ENCODE measurements at places on chromosomes 3 and 15.
A peak's percentile ranks its signal among the peaks of the same experiment; 100 is the strongest.

GRCh38 chr3:55085231-55085630 is 157.4 kb upstream of the LRTM1 start:
- DNase-seq: no peak

GRCh38 chr3:177201700-177202397 is 4.6 kb upstream of the TBL1XR1 start:
- no peak for DNase-seq

- DNase-seq: no peak
Observed at GRCh38 chr3:164235289-164236028, 842.8 kb downstream of the SI start.

- DNase-seq: no peak
Observed at GRCh38 chr3:128420720-128421438, 45.8 kb downstream of the DNAJB8 start.

DNA sequence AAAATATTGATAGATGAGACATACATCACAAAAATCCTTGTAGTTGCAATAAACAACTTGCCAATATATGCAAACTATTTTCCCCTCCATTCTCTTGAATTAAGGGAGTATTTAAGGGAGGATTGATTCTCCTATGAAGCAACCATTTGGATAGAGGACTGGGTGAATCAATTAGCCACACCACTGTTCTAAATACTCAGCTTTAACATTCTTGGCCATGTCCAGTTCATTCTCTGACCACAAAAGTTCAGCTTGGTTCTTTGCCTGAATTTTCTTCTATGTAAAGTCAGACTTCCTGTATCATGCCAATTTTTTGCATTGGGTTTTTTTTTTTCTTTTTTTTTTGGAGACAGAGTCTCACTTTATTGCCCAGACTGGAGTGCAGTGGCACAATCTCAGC is 15.8 kb upstream of the SEC11A start:
- DNase-seq: no peak

- no peak for DNase-seq
Observed at GRCh38 chr15:48761393-48762158, 49.3 kb downstream of the CEP152 start.

GRCh38 chr3:192929146-192929545 is 11.5 kb upstream of the MB21D2 start:
- no peak for DNase-seq

DNA sequence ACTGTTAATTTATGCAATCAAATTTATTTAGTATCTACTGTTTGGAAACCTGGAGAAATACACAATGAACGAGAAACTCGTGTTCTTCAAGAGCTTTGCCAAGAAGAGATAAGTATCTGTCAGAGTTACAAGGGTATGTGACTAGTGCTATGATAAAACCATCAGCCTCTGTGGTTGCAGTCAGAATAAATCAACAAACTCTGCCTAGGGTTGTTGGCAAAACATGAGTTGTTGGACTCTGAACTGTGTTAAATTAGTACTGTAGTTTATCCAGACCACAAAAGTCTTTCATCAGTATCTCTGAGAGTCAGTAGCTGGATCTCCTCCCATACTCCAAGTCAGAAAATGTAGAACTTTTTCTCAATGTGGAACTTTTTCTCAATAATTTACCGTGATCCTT is 918.4 kb downstream of the NAALADL2 start:
- DNase-seq: no peak

DNA sequence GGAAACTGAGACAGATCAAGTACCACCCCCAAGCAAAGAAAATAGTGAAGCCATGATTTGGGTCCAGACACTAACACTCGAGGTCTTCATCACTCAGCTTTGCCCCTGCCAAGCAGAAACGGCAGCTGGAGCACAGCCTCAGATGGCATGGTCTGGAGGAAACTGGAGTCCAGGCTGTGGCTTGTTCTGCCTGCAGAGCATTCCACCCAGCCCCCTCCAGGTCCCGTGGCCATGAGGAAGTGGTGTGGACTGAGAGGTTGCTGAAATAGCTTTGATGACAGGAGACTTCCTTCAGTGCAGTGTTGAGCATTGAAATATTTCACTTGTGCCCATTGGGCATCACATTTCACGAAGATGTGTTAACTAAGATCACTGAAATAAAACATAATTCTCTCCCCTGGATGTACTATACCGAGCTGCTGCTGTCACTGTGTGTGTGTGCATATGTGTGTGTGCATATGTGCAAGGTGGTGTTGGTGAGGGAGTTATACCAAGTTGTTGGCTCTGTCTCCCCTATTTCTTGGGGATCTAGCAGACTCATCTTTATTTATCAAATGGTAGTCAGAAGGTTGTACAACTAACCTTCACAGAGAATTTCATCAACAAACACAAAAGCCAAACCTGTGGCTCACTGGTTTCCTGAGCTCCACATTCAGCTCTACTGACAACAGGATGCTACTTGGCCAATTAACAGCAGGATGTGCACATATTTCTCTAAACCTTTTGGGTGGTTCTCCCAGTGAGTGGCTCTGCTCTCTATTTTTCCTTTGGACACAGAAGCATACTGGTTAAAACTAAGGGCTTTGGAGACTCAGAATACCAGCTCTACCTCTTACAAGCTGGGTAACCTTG is 660.1 kb upstream of the CFAP20DC start:
- no peak for DNase-seq

GRCh38 chr3:31790193-31791089 is 190.6 kb downstream of the OSBPL10 start:
- DNase-seq: no peak

GRCh38 chr3:149186219-149186618 is 35.4 kb downstream of the CP start:
- DNase-seq: no peak

DNA sequence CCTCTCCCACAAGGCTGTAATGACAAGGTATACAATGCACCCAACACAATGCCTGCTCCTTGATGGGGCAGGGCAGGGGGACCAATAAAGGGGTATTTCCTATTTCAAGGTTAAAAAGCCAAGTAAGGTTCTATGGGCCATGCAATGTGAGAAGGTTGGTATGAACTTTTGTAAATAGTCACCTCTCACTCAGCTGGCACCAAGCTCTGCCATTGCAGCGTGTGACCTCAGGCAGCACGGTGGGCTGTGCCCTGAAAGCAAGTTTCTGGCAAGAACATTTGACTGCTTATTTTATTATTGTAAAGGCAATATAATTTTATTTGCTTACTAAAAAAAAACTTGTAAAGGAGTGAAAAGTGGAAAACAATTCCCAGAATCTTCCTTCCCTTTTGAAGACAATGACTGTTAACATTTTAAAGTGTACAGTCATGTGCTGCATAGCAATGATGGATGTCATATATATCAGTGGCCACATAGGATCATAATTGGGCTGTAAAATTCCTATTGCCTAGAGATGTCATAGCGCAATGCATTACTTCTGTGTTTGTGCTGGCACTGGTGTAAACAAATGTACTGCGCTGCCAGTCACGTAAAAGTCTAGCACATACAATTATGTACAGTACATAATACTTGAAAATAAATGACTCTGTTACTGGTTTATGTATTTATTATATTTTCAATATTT is 167.3 kb upstream of the RORA start:
- DNase-seq: no peak

- DNase-seq: no peak
Observed at GRCh38 chr3:162052636-162053035, 556.0 kb downstream of the OTOL1 start.

- DNase-seq: no peak
Observed at GRCh38 chr15:74832826-74833225, 6.4 kb downstream of the CPLX3 start.

DNA sequence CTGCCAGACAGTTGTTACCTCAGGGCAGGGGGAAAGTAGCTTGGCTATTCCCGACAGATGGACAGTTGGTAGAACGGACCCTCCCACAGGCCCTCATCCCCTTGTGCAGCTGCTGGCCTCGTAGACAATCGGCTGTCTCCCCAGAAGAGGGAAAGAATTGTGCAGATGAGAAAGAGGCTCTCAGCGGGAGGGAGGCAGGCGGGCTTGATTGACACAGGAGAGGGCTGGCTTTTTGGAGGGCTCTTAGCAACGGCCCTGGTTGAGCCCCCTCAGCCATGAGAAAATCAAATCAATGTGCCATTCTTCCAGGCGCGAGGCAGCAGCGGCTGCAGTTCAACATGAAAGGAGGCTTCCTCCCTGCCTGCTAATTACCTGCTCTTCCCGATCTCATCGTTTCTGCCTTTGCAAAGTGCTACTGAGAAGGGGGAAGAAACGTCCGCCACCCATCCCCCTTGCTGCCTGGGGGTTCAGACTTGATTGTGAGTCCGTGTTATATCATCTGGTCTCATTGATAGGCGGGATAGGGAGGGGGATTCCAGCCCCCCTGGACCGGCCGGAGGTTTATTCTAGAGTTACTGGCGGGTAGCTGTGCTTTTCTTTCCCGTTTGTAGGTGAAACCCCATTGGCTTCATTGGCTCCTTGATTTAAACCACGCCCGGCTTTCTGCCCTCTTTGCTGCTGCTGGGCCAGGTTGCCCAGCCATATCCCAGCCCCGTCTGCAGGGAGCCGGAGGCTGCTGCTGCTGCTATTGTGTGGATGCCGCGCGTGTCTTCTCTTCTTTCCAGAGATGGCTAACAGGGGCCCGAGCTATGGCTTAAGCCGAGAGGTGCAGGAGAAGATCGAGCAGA is at the start of gene TAGLN3:
TSS of gene TAGLN3 (plus strand) at position 287 of the 848 bp plus-strand sequence. CDS start at position 788, 501 bp downstream.
- DNase-seq: peak; percentile 87

GRCh38 chr3:5267889-5268288 is 80.4 kb downstream of the EDEM1 start:
- no peak for DNase-seq

GRCh38 chr3:144529566-144529965 is 557.9 kb downstream of the DIPK2A start:
- no peak for DNase-seq

- no peak for DNase-seq
Observed at GRCh38 chr3:39990532-39990931, 181.1 kb downstream of the MYRIP start.

DNA sequence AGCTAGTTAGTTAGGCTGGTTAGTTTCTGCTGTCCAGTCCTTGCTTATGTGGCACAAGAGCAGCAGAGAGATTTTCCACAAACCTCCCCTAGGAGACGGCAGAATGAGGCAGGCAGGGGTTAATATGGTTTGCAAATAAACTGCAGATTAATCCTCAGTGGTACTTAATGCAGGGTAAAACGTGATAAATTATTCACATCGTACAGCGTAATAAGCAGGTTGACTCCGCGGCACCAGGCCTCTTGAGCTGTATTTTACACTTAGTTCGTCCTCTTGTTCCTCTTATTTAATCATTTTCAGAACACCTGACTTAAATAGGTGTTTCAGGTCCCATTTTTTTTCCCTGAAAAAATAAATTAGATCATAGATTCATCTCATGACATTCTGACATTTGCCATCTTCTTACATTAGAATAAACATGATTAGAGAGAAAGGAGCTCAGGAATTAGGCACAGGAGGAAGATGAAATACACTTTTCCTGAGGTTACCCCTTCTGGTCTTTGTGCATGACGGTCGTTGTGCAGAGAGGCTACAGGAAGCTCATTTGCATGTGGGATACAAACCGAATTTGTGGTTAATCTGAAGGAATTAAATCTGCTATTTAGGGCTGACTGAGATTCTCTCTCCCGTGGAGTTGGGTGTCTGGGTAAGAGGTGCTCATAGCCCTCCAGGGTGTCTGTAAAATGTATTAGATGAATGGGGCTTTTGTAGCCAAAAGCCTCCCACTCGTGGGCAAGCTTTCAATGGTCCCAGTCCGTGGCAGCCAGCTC is 27.1 kb upstream of the VPS8 start:
- no peak for DNase-seq

- no peak for DNase-seq
Observed at GRCh38 chr15:42354824-42355223, 4.5 kb upstream of the CAPN3 start.

DNA sequence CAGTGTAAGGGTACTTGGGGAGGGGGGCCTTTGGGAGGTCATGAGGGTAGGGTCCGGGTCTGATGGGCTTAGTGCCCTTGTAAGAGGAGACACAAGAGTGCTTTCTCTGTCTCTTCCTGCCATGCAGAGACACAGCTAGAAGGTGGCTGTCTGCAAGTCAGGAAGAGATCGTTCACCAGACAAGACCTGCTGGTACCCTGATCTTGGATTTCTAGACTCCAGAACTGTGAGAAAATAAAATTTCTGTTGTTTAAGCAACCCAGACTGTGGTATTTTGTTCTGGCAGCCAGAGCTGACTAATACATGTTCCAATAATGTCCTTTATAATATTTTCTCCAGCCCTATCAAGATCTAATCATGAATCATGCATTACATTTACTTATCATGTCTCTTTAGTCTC is 130.0 kb upstream of the VEPH1 start:
- DNase-seq: no peak

DNA sequence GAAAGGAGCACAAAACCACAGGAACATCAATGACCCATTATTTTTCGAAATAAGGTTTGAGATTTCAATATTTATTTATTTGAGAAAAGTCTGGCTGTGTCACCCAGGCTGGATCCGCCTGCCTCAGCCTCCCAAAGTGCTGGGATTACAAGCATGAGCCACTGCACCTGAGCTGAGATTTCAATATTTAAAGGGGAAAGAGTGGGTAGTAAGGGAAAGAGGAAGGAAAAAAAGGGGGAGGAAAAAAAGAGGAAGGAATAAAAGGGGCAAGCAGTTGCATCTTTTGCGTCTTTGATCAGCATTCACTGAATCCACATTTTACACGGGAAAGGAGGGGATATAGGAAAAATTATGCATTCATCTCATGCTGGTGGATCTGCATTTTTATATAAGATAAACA is 47.4 kb downstream of the ERICH6 start:
- no peak for DNase-seq

DNA sequence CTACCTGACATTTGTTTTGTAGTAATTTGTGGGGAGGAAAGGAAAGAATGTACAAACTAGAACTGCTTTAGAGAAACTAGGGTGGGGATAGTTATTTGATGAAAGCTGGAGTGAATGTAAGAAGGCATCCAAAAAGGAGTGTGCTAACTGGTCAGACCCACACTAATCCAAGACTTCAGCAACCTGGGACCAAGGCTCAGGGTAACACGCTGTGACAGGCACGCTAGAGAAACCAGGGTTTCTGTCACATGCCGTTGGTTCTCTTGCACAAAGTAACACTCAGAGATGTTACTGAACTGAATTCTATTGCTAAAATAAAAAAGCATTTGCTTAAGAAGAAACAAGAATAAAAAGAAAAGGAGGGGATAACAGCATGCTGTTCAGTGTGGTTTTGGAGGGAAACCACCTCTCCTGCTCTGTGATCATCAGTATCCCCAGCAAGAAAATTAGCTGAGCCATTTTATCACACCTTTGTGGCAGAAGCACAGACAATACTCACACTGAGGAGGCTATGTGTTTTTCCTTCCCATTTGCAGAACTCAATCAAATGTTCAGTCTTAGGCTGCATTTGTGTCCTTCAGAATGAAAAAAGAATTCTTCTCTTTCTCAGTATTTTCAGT is 2.8 kb upstream of the CCDC80 start:
- no peak for DNase-seq

DNA sequence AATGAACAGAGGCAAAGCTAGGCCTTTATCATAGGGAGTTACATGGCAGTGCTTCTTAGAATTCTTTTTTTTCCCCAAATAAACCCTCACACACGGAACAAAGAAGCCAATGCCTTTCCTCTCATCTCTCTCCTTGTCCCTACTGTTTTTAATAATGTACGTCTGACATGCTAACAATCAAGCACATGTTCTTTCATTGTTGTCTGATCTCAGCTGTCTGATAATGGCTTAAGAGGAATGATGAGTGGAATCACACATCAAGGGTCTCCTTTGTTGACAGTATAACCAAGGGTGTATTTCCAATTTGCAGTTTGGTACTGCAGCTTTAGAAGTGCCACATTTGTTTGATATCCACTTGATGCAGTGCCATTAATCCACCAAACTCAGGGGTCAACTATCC is 34.8 kb upstream of the EPHA3 start:
- peak; percentile 26 for DNase-seq

Data from NCI-H1105 (cell line).